ENCODE measurements at places on chromosomes 1 and 21. TPM values are rescaled to one million over a fixed set of nuclear protein-coding genes. Genes with fewer than 3 reads are reported as not detected.

DNA sequence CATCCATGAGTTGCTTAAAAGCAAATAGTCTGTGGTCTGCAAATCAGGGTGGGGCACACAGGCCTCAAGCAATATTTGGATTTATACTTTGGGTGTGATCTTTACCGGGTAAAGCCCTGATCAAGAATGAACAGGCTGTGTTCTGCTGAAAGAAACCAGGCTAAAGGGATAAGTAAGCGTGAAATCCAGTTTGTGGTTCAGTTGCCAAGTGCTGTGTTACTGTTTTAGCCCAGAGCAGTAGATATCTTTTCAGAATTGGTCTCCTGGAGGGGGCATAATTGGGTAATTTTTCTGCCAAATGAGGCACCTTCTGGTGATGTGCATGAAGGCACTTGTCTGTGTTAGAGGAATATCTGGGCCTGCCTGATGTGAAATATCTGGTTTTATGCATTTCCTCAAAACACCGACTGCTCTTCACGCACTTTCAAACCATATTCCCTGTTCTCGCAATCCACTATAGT, 21.4 kb downstream of the AIM2 start:
- peaks cover 8% of the 10 kb centered on the region for H3K4me1 ChIP-seq
- H3K36me3 ChIP-seq: peaks cover 61% of the 10 kb centered on the region
- DNase-seq: no peak

Gene HES5
- 3.1 TPM for total RNA-seq

- H3K4me1 ChIP-seq: peaks cover 19% of the 10 kb centered on the region
- H3K27ac ChIP-seq: no peak overlapping the region
Measured at GRCh38 chr1:40898431-40898901, 36.3 kb upstream of the CITED4 start.

GRCh38 chr1:54548389-54549044, 489 bp downstream of the ACOT11 start:
- H3K4me3 ChIP-seq: peak overlapping the region; percentile 44
- no peaks in the 10 kb centered on the region for H3K27me3 ChIP-seq
- H3K36me3 ChIP-seq: no peaks in the 10 kb centered on the region
- H3K4me1 ChIP-seq: peaks cover 10% of the 10 kb centered on the region
- peak overlapping the region; percentile 89 for H3K27ac ChIP-seq

Gene SLC37A1
- total RNA-seq: 7.4 TPM

Gene LCE2B
- not detected for total RNA-seq

Gene LRRC71
- total RNA-seq: not detected

Gene PTCH2
- total RNA-seq: 0.61 TPM

DNA sequence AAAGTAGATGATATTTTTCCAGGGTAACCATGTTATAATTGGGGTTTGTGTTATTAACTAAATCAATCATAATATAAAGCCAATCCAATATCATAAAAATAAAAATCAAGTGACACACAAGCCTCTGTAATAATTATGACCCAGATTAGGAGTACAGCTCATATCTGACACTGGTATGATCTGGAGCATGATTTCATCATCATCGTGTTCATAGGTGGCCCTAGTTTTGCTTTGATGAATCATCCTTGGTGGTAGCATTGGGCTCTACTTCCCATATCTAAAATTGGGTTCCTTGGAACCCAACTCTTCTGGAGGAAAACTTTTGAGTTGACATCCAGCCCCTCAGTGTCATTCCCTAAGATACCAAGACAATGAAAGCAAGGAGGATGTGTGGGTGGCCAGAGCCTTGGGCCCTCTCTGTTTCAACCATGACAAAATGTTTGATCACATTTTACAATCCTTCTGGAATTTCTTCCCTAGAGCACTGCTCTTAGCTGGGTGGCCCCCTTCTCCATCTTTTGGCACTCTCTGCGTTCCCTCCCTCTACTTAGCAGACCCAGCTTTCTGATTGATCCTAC, 37.0 kb upstream of the ENAH start:
- DNase-seq: no peak
- H3K4me3 ChIP-seq: no peak overlapping the region
- H3K4me1 ChIP-seq: peaks cover 43% of the 10 kb centered on the region
- H3K27ac ChIP-seq: no peak overlapping the region
- no peaks in the 10 kb centered on the region for H3K36me3 ChIP-seq

DNA sequence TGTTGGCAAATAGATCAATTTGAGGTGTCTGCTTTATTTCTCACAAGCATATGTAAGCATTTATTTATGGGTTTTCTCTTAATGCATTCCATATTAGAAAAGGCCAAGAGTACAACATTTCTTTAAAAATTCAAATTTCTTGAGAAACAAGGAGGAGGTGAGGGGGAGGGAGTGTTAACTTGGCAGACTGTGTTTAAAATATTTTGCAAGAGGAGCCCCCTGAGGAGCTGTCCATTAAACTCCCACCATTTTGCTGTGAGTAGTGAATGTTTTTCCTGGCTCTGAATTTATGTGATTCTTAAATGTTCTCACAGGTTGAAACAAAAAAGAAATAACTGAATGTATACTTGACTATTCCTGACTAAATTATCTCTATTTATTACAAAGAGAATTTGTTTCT, 363.8 kb downstream of the PTPRC start:
- H3K27ac ChIP-seq: no peak overlapping the region
- no peak for DNase-seq

GRCh38 chr1:44489481-44489880, 84.4 kb downstream of the RNF220 start:
- no peak overlapping the region for H3K4me3 ChIP-seq
- H3K27ac ChIP-seq: no peak overlapping the region
- H3K4me1 ChIP-seq: peaks cover 26% of the 10 kb centered on the region
- no peaks in the 10 kb centered on the region for H3K27me3 ChIP-seq
- H3K36me3 ChIP-seq: no peaks in the 10 kb centered on the region

Gene ANKRD34A
- total RNA-seq: 0.72 TPM

Gene HLX
- 5.2 TPM for total RNA-seq

GRCh38 chr1:172040466-172040865, 199.2 kb downstream of the DNM3 start:
- no peak overlapping the region for H3K27ac ChIP-seq
- no peak overlapping the region for H3K4me3 ChIP-seq
- no peaks in the 10 kb centered on the region for H3K4me1 ChIP-seq

DNA sequence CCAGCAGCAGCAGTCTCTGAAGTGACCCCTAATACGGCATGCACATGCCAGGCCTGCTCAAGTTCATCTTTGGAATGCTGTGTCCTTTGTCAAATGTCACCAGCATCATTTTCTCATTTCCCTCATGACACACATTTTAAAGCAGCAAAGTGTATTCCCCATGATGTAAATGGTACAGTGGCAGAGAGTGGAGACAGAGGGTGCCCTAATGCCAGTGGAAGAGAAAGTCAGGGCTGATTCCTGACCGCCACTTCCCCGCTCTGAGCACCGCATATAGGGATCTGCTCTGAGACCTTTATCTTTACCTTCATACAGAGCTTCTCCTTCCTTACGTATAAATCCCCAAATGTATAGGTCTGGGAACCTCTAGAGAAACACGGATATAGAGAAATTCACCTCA, 222.3 kb upstream of the SGIP1 start:
- H3K4me3 ChIP-seq: no peak overlapping the region
- no peaks in the 10 kb centered on the region for H3K36me3 ChIP-seq
- no peaks in the 10 kb centered on the region for H3K27me3 ChIP-seq
- H3K4me1 ChIP-seq: peaks cover 6% of the 10 kb centered on the region
- H3K27ac ChIP-seq: no peak overlapping the region

Gene CCDC185
- total RNA-seq: not detected

Gene C1orf141
- total RNA-seq: not detected

DNA sequence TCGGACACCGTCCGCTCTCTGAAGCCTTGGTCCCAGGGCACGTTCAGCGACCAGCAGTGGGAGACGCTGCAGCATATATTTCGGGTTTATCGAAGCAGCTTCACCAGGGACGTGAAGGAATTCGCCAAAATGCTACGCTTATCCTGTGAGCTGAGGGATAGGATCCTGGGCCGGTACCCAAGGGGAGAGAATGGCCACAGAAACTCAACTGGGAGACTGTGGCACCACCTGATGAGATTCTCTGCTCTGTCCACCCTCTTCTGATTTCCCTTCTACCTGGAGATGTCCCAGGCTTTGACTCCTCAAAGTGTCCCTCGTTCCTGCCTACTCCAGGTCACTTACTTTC, 855 bp downstream of the CD1D start:
- peak overlapping the region; percentile 67 for H3K4me3 ChIP-seq
- DNase-seq: no peak
- no peaks in the 10 kb centered on the region for H3K36me3 ChIP-seq
- H3K4me1 ChIP-seq: peaks cover 38% of the 10 kb centered on the region
- no peak overlapping the region for H3K27ac ChIP-seq

Gene AMY2B
- total RNA-seq: 37.4 TPM

- no peaks in the 10 kb centered on the region for H3K4me1 ChIP-seq
- no peaks in the 10 kb centered on the region for H3K36me3 ChIP-seq
- no peak overlapping the region for H3K27ac ChIP-seq
- no peak overlapping the region for H3K4me3 ChIP-seq
Measured at GRCh38 chr21:39625211-39625895, 12.6 kb downstream of the B3GALT5 start.

DNA sequence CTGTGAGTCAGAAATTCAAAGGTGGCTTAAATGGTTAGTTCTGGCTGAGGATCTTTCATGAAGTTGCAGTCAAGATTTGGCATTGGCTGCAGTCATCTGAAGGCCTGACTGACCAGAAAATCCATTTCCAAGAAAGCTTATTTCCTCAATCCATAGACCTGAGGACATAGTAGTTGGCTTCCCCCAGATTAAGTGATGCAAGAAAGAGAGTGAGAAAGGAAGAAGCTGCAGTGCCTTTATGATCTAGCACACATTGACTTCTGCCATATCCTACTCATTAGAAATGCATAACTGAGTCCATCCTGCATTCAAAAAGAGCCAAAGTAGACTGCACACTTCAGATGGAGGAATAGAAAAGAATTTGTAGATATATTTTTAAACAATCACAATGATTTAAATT, 222.6 kb downstream of the COL24A1 start:
- no peaks in the 10 kb centered on the region for H3K36me3 ChIP-seq
- H3K4me1 ChIP-seq: no peaks in the 10 kb centered on the region
- H3K27ac ChIP-seq: no peak overlapping the region
- DNase-seq: no peak
- H3K4me3 ChIP-seq: no peak overlapping the region
- no peaks in the 10 kb centered on the region for H3K27me3 ChIP-seq

- no peaks in the 10 kb centered on the region for H3K36me3 ChIP-seq
- no peaks in the 10 kb centered on the region for H3K4me1 ChIP-seq
- no peak overlapping the region for H3K4me3 ChIP-seq
Measured at GRCh38 chr1:118183586-118183985, 1.4 kb downstream of the SPAG17 start.

- H3K4me1 ChIP-seq: peaks cover 65% of the 10 kb centered on the region
- H3K27ac ChIP-seq: no peak overlapping the region
- no peak for DNase-seq
- no peaks in the 10 kb centered on the region for H3K27me3 ChIP-seq
- H3K36me3 ChIP-seq: no peaks in the 10 kb centered on the region
Measured at GRCh38 chr1:165857046-165857801, 29.8 kb downstream of the UCK2 start.

- H3K27me3 ChIP-seq: no peaks in the 10 kb centered on the region
- no peak overlapping the region for H3K27ac ChIP-seq
Measured at GRCh38 chr1:50796272-50796671, 163.8 kb downstream of the FAF1 start.

- no peak for DNase-seq
- H3K4me1 ChIP-seq: no peaks in the 10 kb centered on the region
- H3K4me3 ChIP-seq: no peak overlapping the region
- H3K27ac ChIP-seq: no peak overlapping the region
- H3K27me3 ChIP-seq: no peaks in the 10 kb centered on the region
- peaks cover 95% of the 10 kb centered on the region for H3K36me3 ChIP-seq
Measured at GRCh38 chr1:64680599-64680998, 64.3 kb upstream of the RAVER2 start.

Gene APOBEC4
- total RNA-seq: not detected

DNA sequence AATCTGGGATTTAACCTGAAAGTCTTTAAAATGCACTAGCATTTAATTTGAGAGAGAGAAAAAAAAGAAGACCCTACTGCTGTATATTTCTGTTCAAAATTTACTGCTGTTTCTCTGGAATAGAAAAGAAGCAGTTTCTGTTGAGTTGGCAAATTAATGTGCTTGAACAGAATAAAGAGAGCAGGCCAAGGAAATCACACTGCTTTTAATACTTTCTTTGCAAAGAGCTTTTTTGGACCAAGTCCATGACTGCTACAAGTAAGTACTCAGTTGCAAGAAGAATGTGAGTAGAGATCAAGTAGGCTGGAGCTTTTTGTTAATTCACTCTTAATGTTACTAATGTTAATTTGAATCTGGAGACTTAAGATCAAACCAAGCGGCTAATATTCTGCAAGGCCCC, 336.2 kb upstream of the SGIP1 start:
- H3K27me3 ChIP-seq: no peaks in the 10 kb centered on the region
- no peak for DNase-seq
- H3K27ac ChIP-seq: no peak overlapping the region
- H3K4me1 ChIP-seq: no peaks in the 10 kb centered on the region

DNA sequence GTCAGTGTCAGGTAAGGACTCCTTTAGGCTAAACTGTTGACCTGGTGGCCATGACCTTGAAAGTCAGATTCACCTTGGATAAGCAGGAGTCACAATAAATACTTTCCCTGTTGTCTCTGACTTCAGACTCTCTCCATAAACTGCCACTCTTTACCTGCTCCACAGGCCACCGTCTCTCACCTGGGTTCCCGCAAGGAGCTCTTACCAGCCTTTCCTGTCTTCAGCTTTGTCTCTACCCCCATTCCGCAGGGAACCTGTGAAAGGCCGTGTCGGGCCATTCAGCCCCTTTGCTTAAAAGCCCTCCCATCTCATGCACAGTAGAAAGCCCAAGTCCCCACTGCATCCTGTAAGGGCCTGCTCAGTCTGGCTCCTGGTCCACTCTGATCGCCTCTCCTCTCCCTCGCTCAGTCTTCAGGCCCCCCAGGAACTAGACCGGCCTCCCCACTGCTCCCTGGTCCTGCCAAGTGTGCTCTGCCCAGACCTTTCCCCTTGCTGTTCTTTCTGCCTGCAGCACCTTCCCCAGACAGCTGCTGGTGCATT, 79.5 kb downstream of the ACTL8 start:
- H3K27me3 ChIP-seq: peaks cover 16% of the 10 kb centered on the region
- H3K4me3 ChIP-seq: no peak overlapping the region
- H3K27ac ChIP-seq: no peak overlapping the region

DNA sequence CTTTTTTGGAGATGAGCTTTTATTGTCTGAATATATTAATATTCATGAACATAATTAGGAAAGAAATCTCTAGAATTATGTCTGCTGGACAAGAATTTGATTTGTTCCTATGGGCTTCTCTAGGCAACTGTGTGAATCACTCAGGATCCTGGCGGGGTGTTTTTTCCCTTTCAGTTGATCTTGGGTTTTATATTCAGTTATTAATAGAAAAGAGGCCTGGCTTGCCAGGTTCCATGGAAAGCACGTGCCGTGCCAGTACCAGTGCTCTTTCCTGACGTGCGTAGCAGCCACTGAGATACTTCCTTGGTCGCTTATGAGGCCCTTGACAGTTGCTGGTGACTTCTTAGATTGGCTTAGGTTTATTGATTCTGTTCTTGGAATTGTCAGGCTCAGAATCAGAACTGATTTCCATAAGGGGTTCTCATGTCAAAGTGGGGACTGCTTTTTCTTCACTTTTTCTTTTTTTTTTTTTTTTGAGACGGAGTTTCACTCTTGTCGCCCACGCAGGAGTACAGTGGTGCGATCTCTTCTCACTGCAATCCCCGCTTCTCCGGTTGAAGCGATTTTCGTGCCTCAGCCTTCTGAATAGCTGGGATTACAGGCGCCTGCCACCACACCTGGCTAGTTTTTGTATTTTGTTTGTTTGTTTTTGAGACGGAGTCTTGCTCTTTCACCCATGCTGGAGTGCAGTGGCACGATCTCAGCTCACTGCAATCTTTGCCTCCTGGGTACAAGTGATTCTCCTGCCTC, 48.7 kb upstream of the KIF1B start:
- no peak overlapping the region for H3K4me3 ChIP-seq
- no peaks in the 10 kb centered on the region for H3K27me3 ChIP-seq
- H3K36me3 ChIP-seq: peaks cover 96% of the 10 kb centered on the region
- DNase-seq: peak; percentile 28
- no peaks in the 10 kb centered on the region for H3K4me1 ChIP-seq
- peak overlapping the region; percentile 78 for H3K27ac ChIP-seq
